ENCODE measurements at places on chromosomes 5 and 9. TPM values are rescaled to one million over a fixed set of nuclear protein-coding genes. Genes with fewer than 3 reads are reported as not detected.
A peak's percentile ranks its signal among the peaks of the same experiment; 100 is the strongest.

- DNase-seq = no peak
Measured at GRCh38 chr5:24547132-24547531, 97.6 kb downstream of the CDH10 start.

Gene PDE8B
- total RNA-seq = 0.23 TPM

GRCh38 chr5:81756016-81756415, 5.1 kb upstream of the SSBP2 start:
- DNase-seq = no peak

- DNase-seq = no peak
Measured at GRCh38 chr5:118551031-118551430, 437.3 kb downstream of the DTWD2 start.

- no peak for DNase-seq
Measured at GRCh38 chr5:116585227-116585626, 10.6 kb upstream of the SEMA6A start.

Gene TAF1L
- not detected for total RNA-seq

- no peak for DNase-seq
Measured at GRCh38 chr5:24783596-24783995, 138.8 kb upstream of the CDH10 start.

- DNase-seq = no peak
Measured at GRCh38 chr9:136228107-136228875, 17.3 kb downstream of the QSOX2 start.

Gene PALM2AKAP2
- not detected for total RNA-seq

DNA sequence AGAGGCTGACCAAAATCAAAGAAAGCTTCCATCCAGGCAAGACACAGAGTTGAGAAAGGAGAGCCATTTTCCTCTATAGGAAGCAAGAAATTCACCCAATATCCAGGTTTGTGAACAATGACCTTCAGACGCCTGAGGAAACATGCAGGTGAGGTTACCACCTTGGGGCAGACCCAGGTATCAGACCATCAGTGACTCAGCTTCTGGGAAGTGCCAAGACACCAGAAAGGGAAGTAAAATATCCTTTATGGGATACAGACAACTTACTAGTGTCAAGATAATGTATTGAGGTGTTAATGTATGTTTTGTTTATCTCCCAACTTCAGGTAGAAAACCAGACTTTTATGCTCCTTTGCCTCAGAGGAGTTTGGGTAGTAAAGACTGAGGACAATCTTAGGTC, 2.2 kb upstream of the DTWD2 start:
- DNase-seq = no peak

GRCh38 chr5:174559141-174559540, 165.2 kb upstream of the MSX2 start:
- no peak for DNase-seq

Gene IL5
- total RNA-seq = not detected

Gene DND1
- 1.1 TPM for total RNA-seq

Gene RETREG1
- 4.5 TPM for total RNA-seq

DNA sequence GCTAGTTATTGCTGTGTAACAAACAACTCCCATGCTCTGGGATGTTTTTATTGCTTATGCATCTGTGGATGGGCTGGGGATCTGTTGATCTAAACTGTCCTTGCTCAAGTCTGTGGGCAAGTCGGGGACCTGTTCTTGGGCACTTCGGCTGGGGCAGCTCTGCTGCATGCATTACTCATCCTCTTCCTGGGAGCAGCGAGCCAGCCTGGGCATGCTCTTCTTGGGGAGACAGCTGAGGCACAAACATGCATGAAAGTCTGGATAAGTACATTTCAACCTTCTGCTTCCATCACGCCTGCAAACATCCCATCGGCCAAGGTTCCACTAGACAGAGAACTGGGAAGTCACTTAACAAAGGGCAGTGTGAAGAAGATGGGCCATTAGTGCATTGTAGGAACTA, 66.3 kb downstream of the ANKRD33B start:
- no peak for DNase-seq

- no peak for DNase-seq
Measured at GRCh38 chr5:115775999-115776398, 40.5 kb downstream of the CDO1 start.

Gene FGF10
- not detected for total RNA-seq

DNA sequence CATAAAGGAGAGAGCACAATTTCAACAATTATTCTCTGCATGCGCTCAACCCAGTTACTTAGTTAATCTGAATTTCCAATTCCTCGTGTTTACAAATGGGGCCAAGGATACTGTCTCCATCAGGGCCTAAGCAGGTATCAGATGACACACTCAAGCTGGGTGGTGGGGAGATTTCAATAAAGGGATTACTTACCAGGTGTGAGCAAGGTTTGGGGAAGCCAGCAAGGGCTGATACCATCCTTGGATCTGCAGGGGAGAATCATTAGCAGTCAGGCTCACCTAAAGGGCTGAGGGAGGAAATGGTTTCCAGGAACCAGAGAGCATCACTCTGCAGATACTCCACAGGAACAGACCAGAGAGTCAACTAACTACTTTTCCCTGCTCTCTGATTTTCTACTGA, 487.1 kb downstream of the NTRK2 start:
- no peak for DNase-seq

Gene PCDHA12
- total RNA-seq = not detected

GRCh38 chr9:91207729-91208418, 153.8 kb downstream of the AUH start:
- DNase-seq = peak; percentile 44

DNA sequence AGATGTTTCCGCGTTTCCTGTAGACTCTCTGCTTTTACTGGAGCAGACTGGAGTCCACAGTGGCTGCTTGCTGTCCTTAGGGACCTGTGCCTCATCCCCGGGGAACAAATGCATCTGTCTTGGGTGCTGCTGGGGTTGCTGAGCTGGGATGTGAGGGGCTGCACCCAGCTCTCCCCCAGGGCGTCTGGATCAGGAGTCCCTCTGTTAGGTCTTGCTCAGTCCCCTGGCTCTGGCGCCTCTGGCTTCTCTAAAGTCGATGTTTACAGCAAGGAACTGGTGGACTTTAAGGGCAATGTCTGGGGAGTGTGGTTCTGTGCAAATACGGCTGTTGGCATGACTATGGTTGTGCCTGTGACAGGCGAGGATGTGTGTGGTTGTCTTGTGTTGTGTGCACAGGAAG, 91.4 kb downstream of the CACNA1B start:
- no peak for DNase-seq

Gene PCDHGB7
- 1.2 TPM for total RNA-seq

- DNase-seq = no peak
Measured at GRCh38 chr9:110446171-110446570, 108.5 kb upstream of the TXNDC8 start.

DNA sequence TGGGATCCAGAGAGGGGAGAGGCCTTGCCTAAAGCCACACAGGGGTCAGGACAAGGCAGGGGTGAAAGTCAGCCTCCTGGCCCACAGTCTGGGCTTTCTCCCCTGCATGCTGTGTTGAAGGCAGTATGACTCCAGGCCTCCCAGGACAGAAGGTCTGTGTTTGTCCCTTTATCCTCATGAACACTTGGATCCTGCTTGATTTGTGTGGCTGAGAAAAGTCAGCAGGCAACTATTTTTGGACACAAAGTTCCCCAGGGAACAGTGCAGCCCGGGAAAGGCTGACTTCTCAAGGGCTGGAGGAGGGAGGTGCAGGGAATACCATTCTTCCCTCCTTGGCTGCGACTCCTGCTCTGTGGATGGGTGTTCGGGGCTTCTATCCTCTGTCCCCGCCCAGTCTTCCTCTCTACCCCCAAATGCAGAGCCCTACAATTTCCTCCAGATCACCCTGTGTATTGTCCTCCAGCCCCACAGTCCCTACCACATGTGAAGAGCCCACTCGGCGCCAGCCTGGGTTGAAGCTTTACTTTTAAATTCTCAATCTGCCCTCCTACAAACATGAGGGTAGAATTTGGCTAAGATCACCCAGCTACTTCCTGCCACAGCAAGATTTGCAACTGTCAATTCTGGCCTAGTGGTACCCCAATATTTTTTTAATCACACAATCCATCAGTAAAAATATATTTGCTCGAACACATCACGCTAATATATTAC, 4.1 kb downstream of the AKNA start:
- DNase-seq = peak; percentile 59

DNA sequence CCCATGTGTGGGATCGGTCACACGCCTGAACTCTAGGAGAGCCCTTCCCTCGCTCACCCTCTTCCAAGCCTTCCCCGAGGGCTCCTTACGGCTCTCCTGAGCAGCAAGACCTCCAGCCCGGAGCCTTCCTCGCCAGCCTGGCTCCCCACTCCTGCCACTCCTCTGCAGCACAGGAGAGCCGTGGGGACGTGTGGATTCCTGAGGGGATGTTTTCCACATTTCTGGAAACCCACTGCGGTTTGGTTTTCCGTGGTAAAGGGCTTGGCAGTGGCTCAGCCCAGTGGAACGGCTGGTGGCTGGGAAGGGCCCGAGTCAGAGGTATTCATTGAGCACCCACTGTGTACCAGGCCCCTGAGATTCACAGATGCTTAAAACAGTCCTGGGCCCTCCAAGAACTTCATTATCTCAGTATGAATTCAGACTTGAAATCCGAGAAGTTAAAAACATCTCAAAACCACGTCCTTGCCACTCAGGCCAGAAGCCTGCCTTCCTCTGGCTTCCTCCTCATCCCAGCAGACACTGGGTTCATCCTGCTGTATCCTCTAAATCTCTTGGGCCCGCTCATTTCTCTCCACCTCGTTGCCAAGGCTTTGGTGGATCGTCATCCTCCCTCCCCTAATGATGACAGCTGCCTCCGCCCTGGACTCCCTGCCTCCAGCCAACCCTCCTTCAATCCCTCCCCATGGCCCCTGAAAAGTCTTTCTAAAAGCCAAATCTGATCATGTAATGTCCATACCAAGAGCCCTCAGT, 109.6 kb downstream of the FGF18 start:
- DNase-seq = no peak

- no peak for DNase-seq
Measured at GRCh38 chr9:115135821-115136778, 18.1 kb upstream of the TNC start.

Gene SLC12A7
- total RNA-seq = 53.2 TPM

Gene HNRNPAB
- total RNA-seq = 88.4 TPM

Gene CCNO
- not detected for total RNA-seq

DNA sequence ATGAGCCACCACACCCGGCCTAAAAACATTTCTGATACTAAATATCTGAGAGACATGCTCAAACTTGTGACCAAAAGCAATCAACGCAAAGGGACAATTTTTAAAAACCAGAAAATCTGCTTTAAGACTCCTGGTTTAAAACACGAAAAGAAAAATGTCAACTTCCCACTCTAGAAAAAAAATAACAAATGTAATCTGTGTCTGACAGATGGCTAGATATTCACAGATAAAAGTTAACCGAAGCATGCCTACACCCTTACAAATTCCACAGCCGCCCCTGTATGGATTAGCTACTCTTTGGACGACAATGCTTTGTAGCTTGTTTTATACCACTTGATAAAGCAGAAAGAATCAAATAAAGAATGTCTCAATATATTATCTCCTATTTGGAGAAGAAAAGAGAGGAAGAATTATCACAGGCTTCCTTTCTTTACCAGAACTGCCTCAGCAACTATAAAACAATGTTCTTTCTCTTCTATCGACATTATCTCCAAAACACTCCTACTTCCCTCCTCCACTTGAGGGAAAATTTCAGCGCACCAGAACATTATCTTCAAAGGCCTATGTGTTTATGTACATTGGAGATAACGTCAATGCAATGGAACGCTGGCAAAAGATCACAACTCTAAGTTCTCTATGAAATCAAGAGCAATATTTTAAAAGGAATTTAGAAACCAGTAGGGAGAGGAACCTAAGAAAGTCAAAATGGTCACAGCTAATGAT, 26.2 kb downstream of the CEMIP2 start:
- DNase-seq = no peak

DNA sequence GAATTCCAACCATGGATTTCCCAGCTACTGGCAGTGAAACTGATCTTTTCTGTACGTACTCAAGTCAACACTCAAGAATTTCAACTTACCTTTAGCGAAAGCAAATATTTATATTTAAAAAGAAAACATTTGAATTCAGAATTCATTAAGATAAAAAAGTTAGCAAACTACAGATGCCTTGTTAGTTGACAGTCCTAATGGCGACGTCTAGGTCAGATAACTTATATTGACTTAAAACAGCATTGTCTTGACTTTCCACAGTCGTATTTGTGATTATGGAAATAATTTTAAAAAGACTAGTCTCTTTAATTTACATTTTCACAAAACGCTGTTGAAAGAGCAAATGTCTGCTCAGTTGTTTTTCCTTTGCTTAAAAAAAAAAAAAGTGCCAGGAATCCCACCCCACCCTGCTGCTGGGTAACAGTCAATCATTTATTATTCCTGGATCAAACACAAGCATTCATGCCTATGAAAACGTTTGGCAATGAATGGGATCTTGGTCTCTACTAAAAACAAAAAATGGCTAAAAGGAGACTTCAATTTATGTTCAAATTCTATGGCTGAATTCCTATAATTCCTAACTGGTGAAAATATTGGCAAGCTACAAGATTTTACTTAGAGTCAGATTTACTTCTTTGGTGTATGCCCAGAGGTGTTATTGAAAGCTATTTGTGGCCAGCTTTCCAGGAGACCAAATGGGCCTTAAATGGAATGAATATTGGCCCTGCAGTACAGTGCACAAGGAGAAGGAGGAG, 22.0 kb downstream of the OR2S2 start:
- DNase-seq = no peak

Gene FBP2
- not detected for total RNA-seq

Gene SLC46A2
- 0.64 TPM for total RNA-seq

- DNase-seq = no peak
Measured at GRCh38 chr9:126502417-126503332, 111.1 kb upstream of the LMX1B start.

Gene LVRN
- total RNA-seq = not detected

Gene ANXA2R
- 55.2 TPM for total RNA-seq

- DNase-seq = peak; percentile 22
Measured at GRCh38 chr5:34656001-34656699, at the start of gene RAI14. TSS of gene RAI14 (plus strand) at chr5:34656328. CDS start at chr5:34686920, 30,592 bp downstream.

Gene KCTD16
- 0.16 TPM for total RNA-seq

DNA sequence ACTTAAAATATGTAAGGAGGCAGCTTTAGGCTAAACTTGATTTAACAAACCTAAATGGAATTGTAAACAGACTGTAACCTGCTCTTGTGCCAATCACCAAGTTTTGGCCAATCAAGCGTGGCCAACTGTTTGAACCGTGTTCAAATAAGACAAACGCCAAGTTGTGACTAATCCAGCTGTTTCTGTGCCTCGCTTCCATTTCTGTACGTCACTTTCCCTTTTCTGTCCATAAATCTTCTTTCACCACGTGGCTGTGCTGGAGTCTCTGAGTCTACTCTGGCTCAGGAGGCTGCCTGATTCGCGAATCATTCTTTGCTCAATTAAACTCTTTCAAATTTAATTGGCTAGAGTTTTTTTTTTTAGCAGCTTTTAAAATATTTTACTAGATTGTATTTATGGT, 71.3 kb downstream of the LIX1 start:
- no peak for DNase-seq

GRCh38 chr9:33225319-33226147, 14.4 kb upstream of the SPINK4 start:
- peak; percentile 88 for DNase-seq

Gene OMD
- not detected for total RNA-seq

GRCh38 chr5:35830587-35830986, 26.1 kb upstream of the IL7R start:
- DNase-seq = no peak

Data from natural killer cell (primary cell).